PC-9 (cell line): ENCODE measurements at places on chromosomes 16 and 17.

DNA sequence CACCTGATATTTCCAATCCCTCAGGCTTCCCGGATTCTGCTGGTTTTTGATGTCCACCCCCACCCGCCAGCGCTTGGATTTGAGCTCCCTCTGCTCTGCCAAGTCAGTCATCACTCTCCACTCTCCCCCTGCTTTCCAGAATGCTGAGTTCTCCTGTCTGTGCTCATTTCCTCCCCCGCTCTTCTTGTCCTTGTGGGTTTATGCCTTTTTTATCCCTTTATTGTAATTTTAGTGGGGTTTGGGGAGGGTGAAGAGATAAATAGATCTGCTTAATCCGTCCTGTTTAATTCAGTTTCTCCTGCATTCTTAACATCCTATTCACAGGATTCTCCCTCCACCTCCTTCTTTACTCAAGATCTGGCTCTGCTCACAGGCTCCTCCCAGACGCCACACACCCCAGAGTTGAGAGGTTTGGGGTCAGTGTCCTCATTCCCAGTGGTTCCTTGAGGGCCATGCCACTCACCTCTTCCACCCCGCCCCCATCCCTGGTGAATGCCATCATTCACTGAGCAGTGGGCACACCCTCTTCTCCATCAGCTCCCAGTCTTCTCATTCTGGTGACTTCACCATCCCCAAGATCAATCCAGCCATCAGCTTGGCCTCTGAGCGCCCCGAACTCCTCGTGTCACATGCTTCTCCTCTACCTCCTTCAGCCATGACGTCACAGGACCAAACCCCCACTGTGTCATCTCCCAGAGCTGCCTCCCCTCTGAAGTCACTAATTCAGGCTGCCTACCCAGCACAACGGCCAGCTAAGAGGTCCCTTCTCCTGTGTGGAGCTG is 15.1 kb upstream of the GUCY2D start:
- no peak overlapping the region for H3K4me3 ChIP-seq
- H3K36me3 ChIP-seq, result no peaks in the 10 kb centered on the region
- no peak for DNase-seq

- peaks cover 7% of the 10 kb centered on the region; the same call in 1 of the 2 replicates for H3K4me1 ChIP-seq
- H3K27me3 ChIP-seq, result peaks cover 4% of the 10 kb centered on the region; the same call in 1 of the 2 replicates
- no peak for DNase-seq
- H3K36me3 ChIP-seq, result no peaks in the 10 kb centered on the region
- no peak overlapping the region for H3K27ac ChIP-seq
Observed at GRCh38 chr16:88356727-88357199, 26.0 kb upstream of the ZNF469 start.

DNA sequence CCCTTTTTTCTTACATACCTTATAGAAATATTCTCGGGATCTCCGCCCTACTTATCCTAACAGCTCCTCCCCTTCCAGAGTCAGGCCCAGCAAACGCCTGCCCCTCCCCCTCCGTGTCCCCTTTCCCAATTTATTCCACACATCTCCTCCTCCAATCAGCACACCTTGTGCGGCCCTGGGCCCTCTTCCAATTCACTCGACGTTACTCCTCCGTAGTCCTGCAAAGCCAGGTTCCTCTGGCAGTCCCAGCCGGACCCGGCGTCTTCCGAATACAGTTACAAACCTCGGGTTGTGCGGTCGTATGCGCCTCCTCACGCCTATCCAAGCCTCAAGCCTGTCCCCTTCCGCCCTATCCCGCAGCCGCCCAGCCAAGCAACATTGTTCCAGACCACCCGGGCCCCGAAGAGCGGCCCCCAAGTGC is 677 bp downstream of the CBX1 start:
- peak overlapping the region; percentile 71 for H3K27ac ChIP-seq
- no peaks in the 10 kb centered on the region for H3K27me3 ChIP-seq
- H3K4me1 ChIP-seq, result peaks cover 25% of the 10 kb centered on the region
- 0 out of 2 replicates have a peak, but pooled peaks cover under 1% of the 10 kb centered on the region for H3K36me3 ChIP-seq

DNA sequence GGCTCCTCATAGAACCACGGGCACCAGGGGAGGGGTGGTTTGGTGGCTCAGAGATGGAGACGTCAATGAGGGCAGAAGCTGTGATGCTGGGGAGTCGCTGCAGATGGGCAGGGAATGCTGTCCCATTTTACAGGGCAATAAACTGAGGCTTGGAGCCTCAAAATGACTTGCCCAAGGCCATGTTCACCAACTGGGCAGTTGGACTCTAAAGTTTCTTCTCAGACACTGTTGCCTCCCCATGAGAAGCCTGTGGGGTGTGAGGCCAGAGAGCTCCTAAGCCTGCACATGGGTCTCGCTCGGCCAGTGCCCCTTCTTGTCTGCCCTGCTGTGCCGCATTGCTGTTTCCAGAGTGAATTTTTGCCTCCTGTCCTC is 38.6 kb downstream of the CPNE2 start:
- no peak overlapping the region for H3K27ac ChIP-seq
- H3K36me3 ChIP-seq, result no peaks in the 10 kb centered on the region
- DNase-seq, result no peak

GRCh38 chr17:6996256-6997011 is 585 bp downstream of the ALOX12 start:
- no peak overlapping the region for H3K27ac ChIP-seq
- H3K4me3 ChIP-seq, result no peak overlapping the region
- peaks cover 9% of the 10 kb centered on the region; the same call in 1 of the 2 replicates for H3K36me3 ChIP-seq
- H3K4me1 ChIP-seq, result no peaks in the 10 kb centered on the region
- no peak for DNase-seq

- H3K4me1 ChIP-seq, result no peaks in the 10 kb centered on the region
- peak; percentile 65 for DNase-seq
- no peaks in the 10 kb centered on the region for H3K36me3 ChIP-seq
- H3K27ac ChIP-seq, result no peak overlapping the region
Observed at GRCh38 chr16:88558457-88559442, 11.5 kb upstream of the ZC3H18 start.
